Upper lobe of right lung (tissue), 1 donor: ENCODE measurements at places on chromosomes 16 and 17.

DNA sequence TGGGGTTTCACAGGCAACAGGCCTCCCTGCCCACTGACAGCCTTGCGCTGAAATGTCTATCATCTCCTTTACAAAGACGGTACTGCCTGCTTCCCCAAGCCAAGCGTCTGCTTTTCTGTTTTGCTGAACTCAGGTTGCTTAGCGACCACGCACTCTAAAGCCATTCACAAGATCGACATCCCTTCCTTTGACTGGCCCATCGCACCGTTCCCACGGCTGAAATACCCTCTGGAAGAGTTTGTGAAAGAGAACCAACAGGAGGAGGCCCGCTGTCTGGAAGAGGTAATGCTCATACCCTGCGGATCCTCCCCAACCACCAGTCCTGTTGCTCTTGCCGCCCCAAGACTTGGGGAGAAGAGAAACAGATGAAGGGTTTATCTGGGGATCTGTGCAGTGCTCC lies 28.7 kb downstream of the TMEM186 start:
- no peak overlapping the region for H3K27ac ChIP-seq
- H3K4me1 ChIP-seq: no peaks in the 10 kb centered on the region
- H3K36me3 ChIP-seq: peaks cover 5% of the 10 kb centered on the region

DNA sequence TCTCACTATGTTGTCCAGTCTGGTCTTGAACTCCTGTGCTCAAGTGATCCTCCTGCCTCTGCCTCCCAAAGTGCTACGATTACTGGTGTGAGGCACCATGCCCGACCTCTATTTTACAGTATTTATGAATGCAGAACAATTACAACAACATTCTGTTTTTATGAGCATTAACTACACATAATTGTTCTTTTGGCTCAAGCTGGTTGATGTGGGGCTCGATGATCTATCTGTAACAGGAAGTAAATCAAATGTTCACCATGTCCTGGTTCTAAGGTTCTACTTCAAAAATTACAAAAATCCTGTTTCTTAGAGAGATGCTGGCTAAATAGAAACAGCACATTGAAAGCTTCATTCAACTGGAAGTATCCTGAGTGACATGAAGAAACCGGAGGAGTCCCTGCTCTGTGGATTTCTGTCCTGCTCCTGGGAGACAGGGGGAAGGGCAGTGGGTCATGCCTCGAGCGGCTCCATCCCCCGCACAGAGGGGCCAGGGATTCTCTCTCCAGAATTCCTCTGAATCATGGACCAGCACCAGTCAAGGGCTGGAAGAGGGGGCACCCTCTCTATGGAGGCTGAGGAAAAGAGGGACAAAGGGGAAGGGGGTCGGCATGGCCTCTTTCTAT lies 31.5 kb downstream of the FA2H start:
- H3K27me3 ChIP-seq: no peaks in the 10 kb centered on the region
- H3K36me3 ChIP-seq: no peaks in the 10 kb centered on the region
- no peak overlapping the region for H3K4me3 ChIP-seq
- H3K27ac ChIP-seq: no peak overlapping the region
- H3K4me1 ChIP-seq: no peaks in the 10 kb centered on the region
- DNase-seq: no peak

- H3K36me3 ChIP-seq: no peaks in the 10 kb centered on the region
- H3K27me3 ChIP-seq: no peaks in the 10 kb centered on the region
- peaks cover 11% of the 10 kb centered on the region for H3K4me1 ChIP-seq
- DNase-seq: no peak
- peak overlapping the region; percentile 42 for H3K27ac ChIP-seq
These were observed 15.9 kb downstream of the CHAD start for GRCh38 chr17:50452630-50453300.

- no peaks in the 10 kb centered on the region for H3K27me3 ChIP-seq
- H3K27ac ChIP-seq: peak overlapping the region; percentile 80
- no peak for DNase-seq
- no peak overlapping the region for H3K4me3 ChIP-seq
- no peaks in the 10 kb centered on the region for H3K36me3 ChIP-seq
These were observed 17.4 kb downstream of the PIEZO1 start for GRCh38 chr16:88767546-88768070.

DNA sequence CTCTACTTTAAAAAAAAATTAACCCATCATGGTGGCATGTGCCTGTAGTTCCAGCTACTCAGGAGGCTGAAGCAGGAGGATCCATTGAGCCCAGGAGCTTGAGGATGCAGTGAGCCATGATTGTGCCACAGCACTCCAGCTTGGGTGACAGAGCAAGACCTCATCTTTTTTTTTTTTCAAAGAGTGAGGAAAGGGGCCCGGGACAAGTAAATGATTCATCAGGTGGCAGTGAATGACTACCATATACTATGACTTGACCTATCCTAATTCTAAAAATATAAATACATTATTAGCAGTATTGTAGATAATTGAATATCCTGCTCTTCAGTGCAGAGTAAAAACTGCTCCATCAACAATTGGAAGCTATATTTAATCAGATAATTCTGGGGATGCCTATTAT lies 55.3 kb downstream of the CLUH start:
- peaks cover 9% of the 10 kb centered on the region for H3K36me3 ChIP-seq
- DNase-seq: no peak
- peaks cover 4% of the 10 kb centered on the region for H3K4me1 ChIP-seq
- no peak overlapping the region for H3K27ac ChIP-seq

DNA sequence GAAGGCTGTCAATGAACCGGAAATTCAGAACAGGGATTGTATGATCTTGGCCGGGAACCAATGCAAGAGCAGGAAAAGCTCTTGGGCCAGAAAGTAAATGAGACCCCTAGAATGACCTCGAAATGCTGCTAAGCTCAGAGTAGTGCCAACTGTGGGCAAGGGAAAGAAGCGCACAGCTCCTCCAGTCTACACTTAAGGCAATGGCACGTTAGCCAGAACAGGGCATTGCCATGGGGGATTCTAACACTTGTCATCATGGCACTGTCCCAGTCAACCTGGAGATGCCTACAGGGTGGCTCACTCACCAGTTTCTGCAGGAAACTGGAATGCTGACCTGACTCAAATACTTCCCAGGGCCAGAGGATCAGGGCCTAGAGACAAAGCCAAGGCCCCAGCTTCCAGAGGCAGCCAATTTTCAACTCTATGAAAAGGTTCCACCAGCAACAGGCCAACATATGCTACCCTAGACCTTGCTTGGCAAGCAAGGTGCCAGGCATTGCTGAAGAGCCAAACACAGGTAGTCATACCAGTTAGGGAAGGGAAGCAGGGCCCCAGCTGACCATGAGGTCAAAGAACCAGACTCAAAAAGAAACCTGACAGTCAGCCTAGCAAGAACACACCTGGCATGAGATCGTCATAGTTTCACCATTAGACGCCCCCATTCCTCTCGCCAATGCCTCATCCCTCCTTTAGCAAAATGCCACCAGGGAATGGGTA lies 34.9 kb downstream of the ARHGAP17 start:
- H3K36me3 ChIP-seq: peaks cover 23% of the 10 kb centered on the region
- no peaks in the 10 kb centered on the region for H3K27me3 ChIP-seq
- DNase-seq: no peak
- H3K4me1 ChIP-seq: peaks cover 48% of the 10 kb centered on the region
- peak overlapping the region; percentile 65 for H3K27ac ChIP-seq

- H3K36me3 ChIP-seq: no peaks in the 10 kb centered on the region
- H3K4me3 ChIP-seq: peak overlapping the region; percentile 87
- DNase-seq: no peak
- H3K27ac ChIP-seq: peak overlapping the region; percentile 65
These were observed 2.2 kb downstream of the PITPNC1 start for GRCh38 chr17:67379251-67379630.

DNA sequence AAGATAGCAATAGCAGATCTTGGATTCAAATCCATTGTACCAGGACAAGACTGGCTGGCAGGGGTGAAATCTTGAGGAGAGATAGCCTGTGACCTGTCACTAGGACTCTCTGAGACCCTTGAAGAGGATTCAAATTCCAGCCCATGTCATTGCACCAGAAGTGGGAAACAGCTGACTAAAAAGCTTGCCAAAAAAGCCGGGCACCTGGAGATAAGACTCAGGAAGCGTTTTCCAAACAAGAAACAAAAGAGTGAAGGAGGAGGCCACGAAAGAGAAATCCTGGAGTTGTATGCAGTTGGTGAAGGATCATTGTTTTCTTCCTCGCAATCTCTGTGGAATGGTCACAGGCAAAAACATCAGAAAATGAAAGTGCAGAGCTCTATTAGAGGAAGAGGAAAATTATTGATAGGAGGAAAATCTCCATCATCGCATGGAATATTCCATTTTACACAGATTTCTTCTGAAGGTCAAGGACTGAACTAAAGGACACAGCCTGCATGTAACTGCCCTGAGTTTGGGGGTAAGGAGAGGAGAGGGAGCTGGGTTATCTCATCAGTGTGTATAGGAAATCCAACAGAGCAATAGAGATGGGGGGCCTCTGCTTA lies 9.0 kb upstream of the WSB1 start:
- H3K36me3 ChIP-seq: no peaks in the 10 kb centered on the region
- no peaks in the 10 kb centered on the region for H3K27me3 ChIP-seq
- no peak overlapping the region for H3K4me3 ChIP-seq

GRCh38 chr17:59637611-59638310 lies 18.1 kb downstream of the CLTC start:
- H3K36me3 ChIP-seq: no peaks in the 10 kb centered on the region
- no peaks in the 10 kb centered on the region for H3K27me3 ChIP-seq
- H3K4me1 ChIP-seq: peaks cover 38% of the 10 kb centered on the region
- H3K4me3 ChIP-seq: no peak overlapping the region

DNA sequence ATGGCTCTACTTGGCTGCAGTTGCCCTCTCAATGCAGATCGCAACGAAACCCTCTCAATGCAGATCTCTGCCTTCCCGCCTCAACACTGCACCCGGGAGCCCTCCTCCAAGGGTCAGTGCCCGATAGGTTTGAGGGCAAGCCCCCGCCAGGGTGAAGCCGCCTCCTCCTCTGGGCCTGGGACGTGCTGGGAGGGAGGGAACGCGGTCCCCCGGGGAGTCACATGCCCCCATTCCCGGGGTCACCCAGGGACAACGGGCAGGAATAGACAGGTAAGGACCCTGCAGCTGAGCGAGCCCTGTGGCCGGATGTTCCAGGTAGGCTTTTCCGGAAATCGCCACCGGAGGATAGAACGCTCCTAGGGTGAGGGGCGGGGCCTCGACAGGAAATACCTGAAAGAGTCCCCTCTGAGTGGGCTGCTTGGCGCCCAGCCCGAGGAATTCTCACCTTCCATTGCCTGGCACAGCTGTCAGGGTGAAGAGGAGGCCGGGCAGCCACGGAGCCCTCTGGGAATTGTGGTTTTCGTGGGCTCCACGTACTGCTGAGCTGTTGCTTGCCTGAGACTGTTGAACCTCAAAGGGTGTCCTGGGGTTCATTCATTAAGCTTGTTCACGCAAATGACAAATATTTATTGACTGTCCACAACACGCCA lies 12.8 kb downstream of the ZNF174 start:
- no peaks in the 10 kb centered on the region for H3K36me3 ChIP-seq
- no peaks in the 10 kb centered on the region for H3K27me3 ChIP-seq
- H3K27ac ChIP-seq: no peak overlapping the region
- no peaks in the 10 kb centered on the region for H3K4me1 ChIP-seq
- H3K4me3 ChIP-seq: no peak overlapping the region

- H3K4me3 ChIP-seq: no peak overlapping the region
- H3K36me3 ChIP-seq: no peaks in the 10 kb centered on the region
- no peaks in the 10 kb centered on the region for H3K4me1 ChIP-seq
- no peaks in the 10 kb centered on the region for H3K27me3 ChIP-seq
These were observed 24.4 kb downstream of the TBX4 start for GRCh38 chr17:61476476-61477203.

GRCh38 chr17:330993-331701 lies 21.5 kb downstream of the RPH3AL start:
- no peaks in the 10 kb centered on the region for H3K27me3 ChIP-seq
- peak; percentile 70 for DNase-seq
- peaks cover 36% of the 10 kb centered on the region for H3K4me1 ChIP-seq
- peak overlapping the region; percentile 24 for H3K27ac ChIP-seq

GRCh38 chr16:81864646-81865382 lies 85.7 kb downstream of the PLCG2 start:
- no peak overlapping the region for H3K4me3 ChIP-seq
- peaks cover 18% of the 10 kb centered on the region for H3K4me1 ChIP-seq
- H3K36me3 ChIP-seq: no peaks in the 10 kb centered on the region
- DNase-seq: no peak

DNA sequence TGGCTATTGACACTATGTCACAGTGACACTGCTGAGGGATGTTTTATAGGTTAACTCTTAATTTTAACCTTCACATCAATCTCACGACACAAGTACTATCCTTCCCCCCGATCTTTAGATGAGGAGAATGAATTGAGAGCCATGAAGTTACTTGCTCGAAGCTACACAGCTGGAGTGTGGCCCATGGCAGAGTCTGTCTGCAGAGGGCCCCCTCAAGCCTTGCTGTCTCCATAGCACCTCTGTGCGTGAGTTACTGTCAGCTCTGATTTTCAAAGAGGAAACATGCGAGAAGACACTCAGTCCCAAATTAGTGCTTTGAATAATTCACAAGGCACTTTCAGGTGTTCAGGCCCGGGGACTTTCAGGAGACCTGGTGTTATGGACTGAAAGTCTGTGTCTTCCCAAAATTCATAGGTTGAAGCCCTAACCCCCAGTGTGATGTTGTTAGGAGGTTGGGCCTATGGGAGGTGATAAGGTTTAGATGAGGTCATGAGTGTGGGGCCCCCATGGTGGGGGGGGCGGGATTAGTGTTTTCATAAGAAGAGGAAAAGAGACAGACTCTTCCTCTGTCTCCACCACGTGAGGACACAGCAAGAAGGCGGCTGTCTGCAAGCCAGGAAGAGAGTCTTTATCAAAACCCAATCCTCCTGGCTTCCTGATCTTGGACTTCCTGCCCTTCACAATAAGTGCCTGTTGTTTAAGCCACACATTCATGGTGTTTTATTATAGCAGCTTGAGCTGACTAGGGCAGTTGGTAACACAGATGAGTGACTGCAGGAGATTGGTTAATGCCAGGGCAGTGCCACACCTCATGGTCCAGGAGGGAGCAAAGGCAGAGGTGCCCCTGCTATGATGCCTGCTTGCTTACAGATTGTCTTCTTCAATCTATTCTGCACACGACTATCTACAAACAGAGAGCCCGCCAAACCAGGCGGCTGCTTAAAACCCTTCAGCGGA lies 281.8 kb downstream of the HAPSTR1 start:
- no peak overlapping the region for H3K4me3 ChIP-seq
- no peaks in the 10 kb centered on the region for H3K4me1 ChIP-seq
- no peak for DNase-seq
- no peaks in the 10 kb centered on the region for H3K36me3 ChIP-seq

DNA sequence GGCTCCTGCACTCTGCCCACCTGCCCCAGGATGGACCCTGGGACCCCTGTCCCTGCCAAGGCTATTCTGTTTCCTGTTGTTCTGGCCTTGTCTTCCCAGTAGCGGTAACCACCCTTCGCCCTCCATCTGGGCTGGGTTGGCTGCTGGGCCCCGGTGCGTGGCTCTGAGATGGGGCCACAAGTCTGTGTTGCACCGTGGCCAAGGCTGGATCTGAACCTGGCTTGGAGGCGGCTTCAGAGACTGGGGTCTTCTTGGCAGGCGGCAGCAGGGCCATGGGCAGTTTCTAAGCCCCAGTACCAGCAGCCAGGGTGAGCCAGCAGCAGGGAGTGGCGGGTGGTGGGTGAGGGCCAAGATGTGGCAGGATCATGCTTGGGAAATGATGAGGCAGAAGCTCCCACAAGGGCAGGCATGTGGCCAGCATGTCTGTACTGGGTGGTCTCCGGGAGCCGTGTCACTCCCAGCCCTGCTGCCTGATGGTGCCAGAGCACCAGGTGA lies 12.6 kb downstream of the MAP2K3 start:
- peak; percentile 67 for DNase-seq
- no peak overlapping the region for H3K4me3 ChIP-seq
- H3K4me1 ChIP-seq: no peaks in the 10 kb centered on the region
- no peak overlapping the region for H3K27ac ChIP-seq
- H3K27me3 ChIP-seq: no peaks in the 10 kb centered on the region
- H3K36me3 ChIP-seq: peaks cover 39% of the 10 kb centered on the region
